Dermis blood vessel endothelial cell (primary cell): ENCODE measurements at places on chromosomes 1 and 21.
A peak's percentile ranks its signal among the peaks of the same experiment; 100 is the strongest.

DNA sequence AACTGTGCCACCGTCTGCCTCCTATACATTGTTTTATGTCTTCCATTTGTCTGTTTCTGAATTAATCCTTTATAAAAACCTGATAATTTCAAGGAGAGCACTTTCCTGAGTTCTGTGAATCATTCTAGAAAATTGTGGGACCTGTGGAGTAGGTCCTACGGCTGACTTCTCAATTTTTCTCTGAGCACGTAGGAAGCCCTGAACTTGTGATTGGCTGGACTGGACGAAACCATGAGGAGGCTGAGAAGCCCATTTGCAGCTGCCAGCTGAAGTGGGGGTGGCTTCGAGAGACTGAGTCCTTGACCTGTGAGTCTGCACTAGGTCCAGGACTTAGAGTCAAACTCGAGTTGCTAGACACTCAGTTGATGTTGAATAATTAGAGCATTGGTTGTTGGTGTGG is 277.1 kb upstream of the NCAM2 start:
- DNase-seq = no peak

DNA sequence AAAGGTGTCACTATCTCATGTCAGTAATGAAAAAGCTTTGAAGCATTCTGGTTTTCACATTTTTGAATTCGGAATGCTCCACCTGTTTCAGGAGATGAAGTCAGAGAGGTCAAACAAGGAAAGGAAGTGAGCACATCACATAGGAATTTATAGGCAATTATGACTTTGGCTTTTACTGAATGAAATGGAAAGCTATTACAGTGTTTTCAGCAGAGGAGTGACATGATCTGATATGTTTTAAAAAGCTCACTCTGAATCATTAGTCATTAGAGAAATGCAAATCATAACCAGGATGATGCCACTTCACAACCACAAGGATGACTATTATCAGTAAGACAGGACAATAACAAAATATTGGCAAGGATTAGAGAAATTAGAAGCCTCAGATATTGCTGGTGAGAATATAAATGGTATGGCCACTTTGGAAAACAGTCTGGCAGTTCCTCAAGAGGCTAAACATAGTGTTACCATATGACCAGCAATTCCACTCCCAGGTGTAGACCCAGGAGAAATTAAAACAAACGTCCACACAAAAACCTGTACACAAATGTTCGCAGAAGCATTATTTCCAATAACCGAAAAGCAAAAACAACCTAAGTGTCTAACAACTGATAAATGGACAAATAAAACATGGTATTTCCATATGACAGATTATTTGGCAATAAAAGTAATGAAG is 7.5 kb downstream of the TAF1A start:
- peak; percentile 73 for DNase-seq

- no peak for DNase-seq
Observed at GRCh38 chr1:107286125-107286524, 145.3 kb downstream of the NTNG1 start.

GRCh38 chr21:46286648-46287002 is 483 bp downstream of the YBEY start:
- DNase-seq = no peak

GRCh38 chr21:45983981-45984551 is 2.5 kb downstream of the COL6A1 start:
- no peak for DNase-seq

DNA sequence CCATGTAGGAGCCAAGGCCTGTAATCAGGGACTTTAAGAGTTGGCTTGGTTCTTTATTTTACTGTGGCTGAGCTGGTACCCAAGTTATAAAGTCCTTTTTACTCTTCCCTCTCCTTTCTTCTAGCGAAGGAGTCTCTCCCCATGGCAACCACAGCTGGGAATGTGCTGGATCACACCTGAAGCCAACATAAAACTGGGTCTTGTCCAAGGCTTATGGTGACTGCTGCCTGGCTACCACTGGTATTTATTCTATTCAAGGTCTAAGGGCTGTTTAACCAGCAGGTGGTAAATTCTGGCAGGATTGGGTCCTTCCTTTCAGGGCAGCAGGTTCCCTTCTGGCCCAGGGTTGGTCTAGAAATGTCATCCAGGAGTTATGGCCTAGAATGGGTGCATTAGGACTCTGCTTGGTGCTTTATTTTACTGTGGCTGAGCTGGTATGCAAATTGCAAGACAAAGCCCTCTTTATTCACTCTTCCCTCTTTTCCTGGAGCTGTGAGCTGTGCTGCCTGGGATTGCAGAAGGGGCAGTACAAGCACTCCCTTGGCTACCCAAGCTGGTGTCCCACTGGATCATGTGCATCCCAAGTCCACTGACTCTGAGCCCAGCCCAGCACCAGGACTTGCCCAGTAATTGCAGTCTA is 26.6 kb downstream of the SLC22A15 start:
- no peak for DNase-seq

DNA sequence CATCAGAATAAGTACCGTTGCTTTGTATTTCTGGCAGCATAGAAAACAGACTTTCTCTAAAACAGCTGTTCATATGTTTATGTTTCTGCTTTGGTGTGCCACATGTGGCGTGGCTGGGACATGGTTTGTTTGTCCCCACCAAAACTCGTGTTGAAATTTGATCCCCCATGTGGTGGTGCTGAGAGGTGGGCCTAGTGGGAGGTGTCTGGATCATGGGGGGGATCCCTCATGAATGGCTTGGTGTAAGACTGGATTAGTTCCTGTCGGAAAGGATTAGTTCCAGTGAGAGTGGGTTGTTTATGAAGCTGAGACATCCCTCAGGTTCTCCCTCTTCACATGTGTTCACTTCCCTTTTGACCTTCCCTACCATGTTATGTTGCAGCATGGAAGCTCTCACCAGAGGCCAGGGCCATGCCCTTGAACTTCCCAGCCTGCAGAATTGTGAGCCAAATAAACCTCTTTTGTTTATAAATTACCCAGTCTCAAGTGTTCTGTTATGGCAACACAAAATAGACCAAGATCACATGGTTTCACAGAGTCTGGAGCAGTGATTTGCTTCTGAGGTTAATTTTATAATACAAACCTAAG is 17.9 kb upstream of the H3-3A start:
- no peak for DNase-seq

DNA sequence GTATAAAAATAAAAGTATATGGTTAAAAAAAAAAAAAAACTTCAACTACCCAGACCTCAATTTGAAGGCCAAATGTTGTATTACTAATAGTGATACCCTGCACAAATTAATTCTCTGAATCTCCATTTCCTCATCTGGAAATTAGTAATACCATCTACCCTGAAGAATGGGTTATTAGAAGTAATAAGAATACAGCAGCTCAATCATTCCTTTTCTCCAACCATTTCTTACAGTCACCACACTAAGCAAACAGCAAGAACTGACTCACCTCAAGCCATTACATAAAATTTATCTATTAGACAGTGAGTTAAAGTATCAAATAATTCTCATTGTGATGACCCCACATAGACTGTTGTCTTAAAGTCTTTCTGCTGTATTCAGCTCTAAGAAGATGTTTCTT is 39.6 kb downstream of the RERE start:
- DNase-seq = no peak

DNA sequence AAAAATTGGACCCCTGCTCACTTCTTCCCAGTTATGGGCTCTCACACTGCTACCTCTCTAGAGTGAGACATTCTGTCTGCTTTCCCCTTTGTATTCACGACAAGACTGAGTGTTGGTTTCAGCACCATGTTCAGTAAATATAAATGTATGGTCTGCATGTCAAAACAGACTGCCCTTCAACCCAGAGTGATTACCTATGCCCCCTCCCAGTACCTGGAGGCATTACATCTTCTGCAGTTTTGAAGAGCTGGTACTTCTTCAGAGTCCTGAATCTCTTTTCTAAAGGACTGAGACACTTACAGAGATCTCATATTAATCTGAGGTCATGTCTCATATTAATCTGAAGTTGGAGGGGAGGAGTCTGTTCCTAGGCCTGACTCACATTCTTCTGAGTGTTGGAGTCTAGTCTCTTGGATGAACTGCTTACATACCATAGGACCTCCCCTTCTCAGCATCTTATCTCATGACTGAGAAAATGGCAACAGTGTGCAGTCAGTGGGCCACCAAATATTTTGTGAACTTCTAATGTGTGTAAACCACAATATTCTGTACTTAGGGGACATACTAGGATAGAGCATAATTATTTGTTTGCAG is 80.3 kb downstream of the RGL1 start:
- DNase-seq = no peak

DNA sequence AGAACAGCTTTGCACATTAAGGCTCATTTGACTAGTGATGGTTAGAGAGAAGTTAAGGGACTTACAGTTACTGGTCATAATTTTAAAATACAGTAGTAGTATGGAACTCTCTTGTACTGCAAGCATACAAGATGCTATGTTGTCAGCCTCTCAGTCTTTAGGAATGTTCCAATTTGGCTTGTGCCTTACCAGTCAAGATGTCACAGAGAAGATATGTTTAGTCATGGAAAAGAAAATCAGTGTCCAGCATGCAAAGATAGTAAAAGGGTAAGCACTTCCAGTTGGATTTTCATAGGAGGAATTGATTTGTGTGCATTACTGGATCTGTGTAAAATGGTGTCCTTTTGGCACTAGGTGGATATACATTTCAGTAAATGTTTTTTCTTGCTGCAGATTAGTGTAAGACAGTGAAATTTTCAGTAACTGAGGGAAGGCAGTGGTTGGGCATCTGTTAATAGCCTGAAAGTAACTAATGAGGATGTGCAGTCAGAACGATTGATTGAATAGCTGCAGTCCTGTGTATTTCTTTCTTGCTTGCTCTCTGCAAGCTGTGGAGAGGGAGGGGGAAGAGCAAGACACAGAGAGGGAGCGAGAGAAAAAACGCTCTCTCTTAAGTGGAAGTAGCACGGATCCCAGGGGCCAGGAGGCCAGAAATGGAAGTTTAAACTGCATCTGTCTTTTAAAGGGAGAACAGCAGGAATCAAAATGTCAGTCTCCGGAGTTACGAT is 108.2 kb downstream of the CLEC20A start:
- DNase-seq = no peak

- DNase-seq = no peak
Observed at GRCh38 chr1:13593511-13594131, 10.0 kb downstream of the PDPN start.

GRCh38 chr21:36023092-36023480 is 37.2 kb downstream of the SETD4 start:
- no peak for DNase-seq

- no peak for DNase-seq
Observed at GRCh38 chr21:41977034-41977950, 23.5 kb upstream of the C2CD2 start.

- peak; percentile 47 for DNase-seq
Observed at GRCh38 chr21:25985990-25986389, 184.6 kb downstream of the APP start.

- DNase-seq = no peak
Observed at GRCh38 chr1:47324682-47325081, 8.9 kb upstream of the CMPK1 start.

DNA sequence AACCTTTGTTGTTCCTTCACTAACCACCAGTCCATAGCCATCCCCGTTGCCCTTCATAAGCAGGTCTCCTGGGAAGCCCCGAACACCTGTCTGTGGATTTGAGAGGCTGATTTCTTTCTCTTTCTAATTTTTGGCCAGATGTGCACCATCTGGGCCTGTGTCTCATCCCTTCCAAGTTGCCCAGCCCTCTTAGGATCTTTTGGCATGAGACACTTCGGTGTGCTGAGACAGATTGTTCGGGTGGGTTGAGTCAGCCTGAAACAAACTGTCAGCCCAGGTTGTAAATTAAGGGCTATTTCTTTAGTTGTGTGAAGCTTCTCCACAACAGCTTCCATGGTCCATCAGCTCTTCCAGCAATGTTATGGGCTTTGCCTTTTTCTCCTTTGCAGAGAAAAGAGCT is 1.4 kb upstream of the DNAJC11 start:
- no peak for DNase-seq
